ENCODE measurements at places on chromosomes 13 and 19. TPM values are rescaled to one million over a fixed set of nuclear protein-coding genes. Genes with fewer than 3 reads are reported as not detected.

GRCh38 chr13:98916403-98916802 lies 61.5 kb downstream of the DOCK9 start:
- no peak for DNase-seq

DNA sequence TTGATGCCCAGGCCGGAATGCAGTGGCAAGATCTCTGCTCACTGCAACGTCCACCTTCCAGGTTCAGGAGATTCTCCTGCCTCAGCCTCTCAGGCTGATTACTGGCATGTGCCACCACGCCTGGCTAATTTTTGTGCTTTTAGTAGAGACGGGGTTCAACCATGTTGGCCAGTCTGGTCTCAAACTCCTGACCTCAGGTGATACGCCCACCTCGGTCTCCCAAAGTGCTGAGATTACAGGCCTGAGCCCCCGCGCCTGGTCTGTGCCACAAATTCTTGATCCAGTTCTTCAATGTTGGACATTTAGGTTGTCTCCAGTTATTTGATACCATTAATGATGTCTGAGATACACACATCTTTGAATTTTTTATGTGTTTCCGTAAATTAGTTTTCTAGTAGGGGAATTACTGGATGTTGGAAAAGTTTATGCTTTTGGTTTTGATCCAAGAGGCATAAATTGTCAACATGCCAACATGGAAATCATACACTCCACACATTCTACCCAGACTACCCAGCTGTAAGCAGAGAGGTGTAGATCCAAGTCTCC lies 525 bp upstream of the COG3 start:
- no peak for DNase-seq

The ZNF544 gene
- total RNA-seq: 68.5 TPM

The NKG7 gene
- total RNA-seq: not detected

The ATXN8OS gene
- total RNA-seq: not detected

DNA sequence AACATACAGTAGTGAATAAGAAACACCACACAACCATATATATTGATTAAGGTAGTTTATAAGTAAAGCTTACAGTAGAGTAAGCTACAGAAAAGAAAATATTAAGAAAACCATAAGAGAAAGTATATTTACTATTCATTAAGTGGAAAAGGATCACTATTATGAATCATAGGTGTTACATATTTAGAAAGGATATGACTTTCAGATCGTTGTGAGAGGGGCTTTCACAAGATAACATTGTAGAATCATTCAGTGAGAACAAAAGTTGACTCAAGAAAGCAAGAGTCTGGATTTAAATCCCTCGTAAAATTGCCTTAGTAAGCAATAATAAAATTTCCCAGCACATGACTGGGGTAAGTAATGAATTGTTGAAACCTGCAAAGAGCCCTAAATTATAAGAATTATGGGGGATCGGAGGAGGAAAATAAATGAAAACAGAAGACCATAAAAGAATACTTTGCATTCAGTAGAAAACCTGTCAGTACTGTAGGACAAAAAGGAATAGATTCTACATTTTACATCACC lies 6.0 kb downstream of the UFM1 start:
- DNase-seq: no peak

DNA sequence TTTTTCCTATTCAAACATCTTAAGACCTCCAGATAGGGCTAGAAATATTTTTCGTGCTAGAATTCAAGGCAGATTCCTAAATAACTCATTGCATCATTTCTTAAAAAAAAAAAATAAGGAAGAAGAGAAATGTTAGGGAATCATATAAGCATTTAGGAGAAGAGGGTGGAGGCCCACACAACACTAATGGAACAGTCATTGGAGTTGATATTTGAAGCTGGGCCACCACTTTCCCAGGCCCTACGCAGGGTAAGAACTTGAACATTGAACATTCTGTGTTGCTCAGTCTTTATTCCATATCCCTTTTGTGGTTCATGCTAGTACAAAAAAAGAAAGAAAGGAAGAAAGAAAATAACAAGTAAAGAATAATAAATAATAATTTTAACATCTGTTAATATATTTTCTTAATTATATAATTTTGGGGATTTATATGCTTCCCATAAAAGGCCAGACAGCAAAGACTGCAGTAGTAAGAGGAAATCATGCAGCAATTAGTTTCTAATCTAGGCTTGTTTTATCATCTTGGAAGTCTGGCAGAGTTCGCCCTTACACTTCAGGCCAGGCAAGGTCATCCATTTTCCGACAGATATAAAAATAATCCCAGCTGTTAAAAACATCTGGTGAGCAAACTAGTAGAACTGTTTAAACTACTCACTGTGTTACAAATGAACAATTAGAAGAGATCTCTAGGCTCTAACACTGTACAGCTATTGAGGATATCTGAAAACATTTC lies 127.7 kb downstream of the FRY start:
- DNase-seq: no peak

- no peak for DNase-seq
Observed at GRCh38 chr13:99378985-99379733, 72.0 kb upstream of the GPR183 start.

Measured in Calu3 (cell line).